ENCODE measurements at places on chromosomes 16 and 17. TPM values are rescaled to one million over a fixed set of nuclear protein-coding genes. Genes with fewer than 3 reads are reported as not detected.

Gene NKD1
- 0.12 TPM for total RNA-seq

Gene ODAD4
- 1.1 TPM for total RNA-seq

Gene ATP6V0D1
- total RNA-seq = 122 TPM

Gene NAA60
- 50.7 TPM for total RNA-seq

Gene ICAM2
- total RNA-seq = not detected

Gene SOX15
- total RNA-seq = 0.72 TPM

Gene CALB2
- total RNA-seq = 6.8 TPM

Gene GAST
- not detected for total RNA-seq

Gene ITGAD
- not detected for total RNA-seq

Gene ZPBP2
- not detected for total RNA-seq

Gene DBNDD1
- 60.1 TPM for total RNA-seq

Gene KRTAP17-1
- not detected for total RNA-seq

Gene UBTF
- 104 TPM for total RNA-seq

Gene ABCA9
- not detected for total RNA-seq

Measured in A549 treated with CpdA at 1 μM for 4 hours (cell line).